Erythroblast (primary cell): ENCODE measurements at places on chromosomes 1 and 21.

GRCh38 chr1:29836651-29837646, 600.6 kb downstream of the PTPRU start:
- DNase-seq: no peak

- no peak for DNase-seq
Observed at GRCh38 chr1:31706384-31707058, 2.7 kb upstream of the COL16A1 start.

DNA sequence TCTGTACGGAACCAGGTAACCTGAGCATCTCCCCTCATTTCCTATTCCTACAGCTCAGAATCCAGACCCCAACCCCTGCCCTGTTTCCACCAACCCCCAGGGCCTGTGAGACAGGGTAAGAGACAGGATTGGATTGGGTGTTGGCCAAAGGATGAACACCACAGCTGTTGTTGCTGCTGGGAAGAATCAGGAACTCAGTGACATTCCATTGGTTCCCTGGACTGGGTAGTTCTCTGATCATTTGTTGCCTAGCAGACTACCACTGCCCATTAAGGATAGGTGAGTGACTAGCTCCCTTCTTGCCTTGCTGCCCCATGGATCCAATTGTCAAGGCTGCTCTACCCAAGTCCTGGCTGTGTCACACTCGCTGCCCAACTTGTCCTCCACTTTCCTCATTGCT, 10.0 kb downstream of the NCSTN start:
- no peak for DNase-seq

DNA sequence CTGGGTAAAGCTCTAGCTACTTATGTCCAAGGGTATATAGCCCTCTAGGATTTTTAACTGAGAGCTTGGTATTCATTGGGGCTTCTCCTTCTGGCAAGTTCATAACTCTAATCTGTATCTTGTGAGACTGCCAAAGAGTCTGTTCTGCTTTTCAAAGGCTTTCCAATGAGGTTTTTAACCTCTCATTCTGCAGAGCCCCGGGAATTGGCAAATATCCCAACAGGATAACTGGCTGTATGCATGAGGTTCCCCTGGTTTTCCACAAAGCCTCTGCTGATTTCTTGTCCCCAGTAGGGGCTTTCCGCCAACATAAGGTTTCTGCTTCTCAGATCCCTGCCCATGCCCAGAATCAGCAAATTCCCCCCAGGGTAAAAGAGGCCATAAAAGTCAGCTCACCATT, 40.9 kb downstream of the RPL5 start:
- DNase-seq: no peak

GRCh38 chr21:19322360-19322759, 918.8 kb upstream of the TMPRSS15 start:
- peak; percentile 32 for DNase-seq

DNA sequence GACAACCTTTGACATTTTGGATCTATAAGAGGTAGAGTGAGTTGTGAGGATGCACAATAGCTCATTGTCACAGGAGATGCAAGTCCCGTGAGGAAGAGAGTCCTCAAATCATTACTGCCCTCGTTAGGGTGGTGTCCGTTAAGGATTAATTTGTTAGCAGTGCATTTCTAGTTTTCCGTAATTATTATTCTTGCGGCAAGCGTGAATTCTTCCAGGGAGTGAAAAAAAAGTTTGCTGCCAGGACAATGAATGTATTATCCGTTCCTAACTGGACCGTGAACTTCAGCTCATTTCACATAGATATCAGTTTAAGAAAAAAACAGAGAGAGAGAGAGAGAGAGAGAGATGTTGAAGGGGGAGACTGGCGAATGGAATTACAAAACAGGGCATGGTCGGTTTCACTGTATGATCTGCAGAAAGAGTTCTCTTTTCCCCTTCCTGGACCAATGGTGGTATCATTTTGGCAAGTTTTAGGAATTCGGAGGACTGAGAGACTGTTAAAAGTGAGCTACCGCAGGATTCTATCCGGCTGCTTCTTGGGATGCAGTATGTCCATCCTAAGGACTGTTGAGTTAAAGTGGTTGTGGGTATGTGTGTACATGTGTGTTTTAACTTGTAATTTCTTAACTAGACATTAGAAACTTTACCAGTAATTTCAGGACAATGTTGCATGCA, 216.0 kb upstream of the NFIA start:
- no peak for DNase-seq

GRCh38 chr1:37471345-37472231, 2.8 kb upstream of the ZC3H12A start:
- DNase-seq: peak; percentile 43

DNA sequence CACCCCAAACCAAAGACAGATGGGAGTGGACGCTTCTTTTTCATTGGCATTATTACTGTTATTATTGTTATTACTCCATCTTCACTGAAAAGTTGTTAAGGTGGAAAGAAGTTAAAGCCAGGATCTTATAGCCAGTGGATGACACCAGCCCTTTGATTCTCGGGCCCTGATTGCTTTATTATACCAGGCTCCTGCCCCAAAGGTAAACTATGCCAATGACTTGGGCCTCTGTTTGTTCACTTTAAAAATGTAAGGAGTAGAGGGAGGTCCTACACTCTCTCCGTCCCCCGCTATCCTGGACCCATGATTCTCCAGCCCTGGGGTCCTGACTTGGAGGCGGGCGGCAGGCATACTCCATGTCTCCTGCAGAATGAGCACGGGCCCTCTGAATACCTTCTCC, 106.8 kb downstream of the TOMM20 start:
- no peak for DNase-seq

- no peak for DNase-seq
Observed at GRCh38 chr1:77288275-77288674, 6.5 kb downstream of the AK5 start.

DNA sequence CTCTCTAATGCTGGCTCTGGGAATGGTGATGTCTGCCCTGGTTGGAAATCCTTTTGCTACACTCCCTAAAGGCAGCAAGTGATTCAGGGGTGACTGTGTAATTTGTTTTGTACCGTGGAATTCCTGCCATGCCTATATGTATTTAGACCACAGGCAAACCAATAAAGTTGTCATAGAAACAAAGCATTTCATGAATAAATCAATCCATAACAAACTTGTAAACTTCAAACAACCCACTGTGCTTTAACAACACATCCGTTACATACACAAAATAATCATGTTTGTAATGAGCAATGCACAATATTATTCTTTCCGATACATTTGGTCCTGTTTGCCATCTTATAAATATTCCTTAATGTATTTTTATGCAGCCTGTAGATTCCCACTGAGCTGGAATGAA, 330.3 kb upstream of the SNX7 start:
- no peak for DNase-seq

- DNase-seq: no peak
Observed at GRCh38 chr1:226410958-226411357, 3.1 kb upstream of the PARP1 start.

DNA sequence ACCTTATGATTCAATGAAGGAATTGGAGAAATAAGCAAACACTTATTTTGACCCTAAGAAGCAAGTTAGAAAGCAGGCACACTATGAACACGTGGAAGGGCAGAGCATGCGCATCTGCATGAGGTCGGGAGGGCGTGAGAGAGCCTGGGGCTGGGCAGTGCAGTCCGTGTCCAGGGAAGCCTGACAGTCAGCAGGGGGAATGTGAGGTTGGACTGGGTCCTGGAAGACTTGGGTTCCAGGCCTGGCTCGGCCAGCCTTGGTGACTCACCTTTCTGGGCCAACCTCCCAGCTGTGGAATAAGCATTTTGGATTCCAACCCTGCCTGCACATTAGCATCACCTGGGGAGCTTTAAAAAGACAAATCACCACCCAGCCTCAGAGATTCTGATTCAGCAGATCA, 26.6 kb upstream of the LMX1A start:
- no peak for DNase-seq

DNA sequence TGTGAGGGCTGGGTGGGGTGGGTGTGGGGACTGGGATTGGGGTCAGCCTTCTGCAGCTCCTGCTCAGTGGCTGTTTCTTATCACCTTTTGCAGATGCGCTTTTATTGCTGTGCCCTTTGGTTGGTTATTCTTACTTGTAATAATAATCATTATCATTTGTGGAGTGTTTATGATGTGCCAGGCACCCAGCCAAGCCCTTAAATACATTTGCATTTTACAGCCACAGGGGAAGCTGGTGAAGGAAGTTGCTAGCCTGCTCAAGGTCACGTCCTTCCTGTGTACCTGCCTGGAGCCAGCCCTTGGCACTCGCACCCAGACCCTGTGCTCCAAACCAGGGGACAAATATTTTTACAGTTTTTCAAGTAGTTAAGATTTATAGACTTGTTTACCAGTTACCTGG, 144.0 kb downstream of the PGBD5 start:
- peak; percentile 92 for DNase-seq

DNA sequence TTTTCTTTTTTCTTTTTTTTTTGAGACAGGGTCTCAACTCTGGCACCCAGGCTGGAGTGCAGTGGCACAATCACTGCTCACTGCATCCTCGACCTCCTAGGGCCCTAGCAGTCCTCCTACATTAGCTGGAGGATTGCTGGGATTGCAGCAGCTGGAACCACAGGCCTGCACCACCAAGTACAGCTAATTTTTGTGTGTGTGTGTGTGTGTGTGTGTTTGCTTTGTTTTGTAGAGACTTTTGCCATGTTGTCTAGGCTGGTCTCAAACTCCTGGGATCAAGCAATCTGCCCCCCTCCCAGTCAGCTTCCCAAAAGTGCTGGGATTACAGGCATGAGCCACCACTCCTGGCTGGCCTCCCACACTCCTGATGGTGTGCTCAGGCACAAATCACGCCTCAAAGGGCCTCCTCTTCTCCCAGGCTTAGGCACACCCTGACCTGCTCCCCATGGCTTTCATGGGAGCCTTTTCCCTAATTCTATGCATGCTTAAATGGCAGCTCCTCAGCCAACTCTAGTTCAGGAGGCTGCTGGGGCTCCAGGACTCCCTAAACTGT, 9.4 kb downstream of the FAM229A start:
- DNase-seq: no peak

- DNase-seq: no peak
Observed at GRCh38 chr21:38351176-38351959, 94.6 kb downstream of the KCNJ15 start.

GRCh38 chr1:169577981-169578738, 8.1 kb downstream of the F5 start:
- DNase-seq: no peak

DNA sequence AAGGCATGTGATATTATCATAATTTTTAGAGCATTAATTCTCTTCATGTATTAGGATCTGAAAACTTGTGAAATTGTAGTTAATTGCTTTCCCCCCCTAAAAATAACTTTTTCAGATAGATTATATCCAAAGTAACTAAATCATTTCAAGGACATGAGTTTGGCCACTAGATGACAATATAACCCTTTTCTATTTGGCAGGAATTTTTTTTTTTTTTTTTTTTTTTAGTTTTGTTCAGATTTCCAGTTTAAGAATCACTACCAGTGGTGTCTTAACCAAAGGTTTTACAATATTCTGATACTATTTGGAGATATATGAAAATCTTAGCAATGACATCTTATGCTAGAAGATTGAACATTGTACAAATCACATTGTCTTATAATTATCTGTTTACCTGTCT, 370.8 kb downstream of the AMY1C start:
- no peak for DNase-seq

GRCh38 chr1:56132520-56132919, 446.8 kb downstream of the PLPP3 start:
- DNase-seq: peak; percentile 36

DNA sequence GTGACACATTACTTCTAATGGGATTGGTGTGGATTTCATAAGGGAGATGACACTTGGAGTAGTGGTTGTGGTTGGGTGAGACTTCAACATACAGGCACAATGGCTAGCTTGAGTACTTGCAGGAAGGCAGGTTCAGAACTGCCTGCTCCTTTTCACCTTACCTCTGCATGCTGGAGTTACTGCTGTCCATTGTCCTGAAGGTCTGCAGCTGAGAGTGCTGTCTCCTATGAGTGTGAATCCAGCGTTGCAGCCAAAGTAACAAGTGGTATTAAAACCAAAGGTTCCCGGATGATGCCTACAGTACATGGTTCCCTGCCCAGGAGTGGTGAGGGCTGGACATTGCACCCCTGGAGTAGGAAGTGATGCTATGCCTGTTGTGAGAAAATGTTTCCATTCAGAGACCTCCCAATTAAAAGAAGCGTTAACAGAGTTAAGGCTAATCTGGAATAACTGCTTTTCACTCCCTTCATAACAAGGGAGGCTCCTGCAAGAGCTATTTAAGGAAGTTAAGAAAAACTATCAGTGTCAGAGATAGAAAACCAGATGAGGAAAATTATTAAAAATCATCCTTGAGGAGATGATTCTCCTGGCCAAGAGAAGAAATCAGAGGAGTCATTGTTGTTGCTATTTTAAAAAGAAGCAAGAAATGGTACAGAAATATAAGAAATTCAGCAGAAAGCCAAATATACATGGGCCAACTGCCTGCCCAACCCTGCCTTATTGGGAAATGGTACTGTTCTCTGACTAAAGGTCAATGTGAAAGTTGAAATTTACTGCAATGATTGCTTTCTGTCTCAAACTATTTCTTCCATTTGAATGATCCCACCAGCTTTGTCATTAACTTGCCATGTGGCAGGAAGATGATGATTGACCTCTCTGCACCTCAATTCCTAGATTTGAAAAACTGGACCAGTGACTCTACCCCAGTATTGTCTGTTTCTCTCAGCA, 9.8 kb upstream of the F5 start:
- DNase-seq: no peak

GRCh38 chr1:211490038-211490678, 1.8 kb downstream of the RD3 start:
- DNase-seq: no peak

- DNase-seq: no peak
Observed at GRCh38 chr1:244409701-244410100, 42.0 kb downstream of the ADSS2 start.

DNA sequence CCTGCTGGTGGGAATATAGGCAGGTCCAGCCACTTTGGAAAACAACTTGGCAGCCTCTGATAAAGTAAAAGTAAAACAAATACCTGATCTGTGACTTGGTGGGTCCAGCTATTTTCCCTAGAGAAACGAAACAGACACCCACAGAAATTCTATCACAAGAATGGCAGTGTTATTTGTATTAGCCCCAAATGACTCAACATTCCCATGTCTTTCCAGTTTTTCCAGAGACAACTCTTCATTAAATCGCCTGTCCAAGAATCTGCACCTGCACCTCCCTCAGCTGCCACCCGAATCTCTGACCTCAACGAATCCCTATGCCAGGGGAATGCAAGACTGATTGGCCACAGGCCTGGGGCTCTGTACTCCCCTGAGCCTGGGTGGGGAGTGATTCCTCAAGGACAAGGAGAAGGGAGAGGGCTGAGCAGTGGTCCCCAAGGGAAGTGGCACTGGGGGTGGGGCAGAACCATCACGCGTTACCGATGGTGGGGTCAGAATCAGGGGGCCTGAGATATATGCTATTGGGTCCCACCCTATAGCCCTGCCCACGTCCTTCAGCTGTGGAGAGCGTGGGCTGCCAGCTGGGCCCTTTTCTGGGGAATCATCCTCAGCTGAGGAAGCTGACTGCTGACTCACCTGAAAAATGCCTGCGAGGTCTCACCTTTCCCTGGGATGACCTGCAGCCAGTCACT, 553.0 kb downstream of the PTPRU start:
- no peak for DNase-seq

GRCh38 chr21:35400233-35400939, 351.3 kb upstream of the RUNX1 start:
- peak; percentile 60 for DNase-seq

GRCh38 chr1:150765296-150765976, at the start of gene CTSS:
Gene CTSS, minus strand, starts transcription at chr1:150765778. Its CDS starts 1,015 bp downstream, at chr1:150764763.
- DNase-seq: no peak
